DMS53 (cell line): ENCODE measurements at places on chromosomes 3 and 15.

DNA sequence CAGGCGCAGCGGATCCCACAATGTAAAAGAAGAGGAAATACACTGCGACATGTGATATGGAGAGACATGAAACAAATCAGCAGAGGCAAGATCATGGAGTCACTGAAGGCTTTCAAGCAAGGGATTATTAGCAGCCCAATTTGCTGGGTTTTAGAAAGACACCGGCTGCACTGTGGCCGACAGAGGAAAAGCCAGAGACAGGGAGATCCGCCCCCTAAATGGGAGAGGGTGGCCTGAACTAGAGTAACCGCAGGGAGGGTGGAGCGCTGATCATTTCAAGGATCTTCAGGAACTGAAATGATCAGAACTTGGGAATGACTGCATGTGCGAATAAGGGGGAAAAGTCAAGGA, 612 bp upstream of the C15orf40 start:
- peak; percentile 66 for DNase-seq

- no peak for DNase-seq
Measured at GRCh38 chr3:46116996-46117395, 89.7 kb upstream of the XCR1 start.

- no peak for DNase-seq
Measured at GRCh38 chr15:69034352-69034751, 19.9 kb downstream of the NOX5 start.

GRCh38 chr15:80856809-80857377, 77.7 kb downstream of the CEMIP start:
- peak; percentile 95 for DNase-seq

DNA sequence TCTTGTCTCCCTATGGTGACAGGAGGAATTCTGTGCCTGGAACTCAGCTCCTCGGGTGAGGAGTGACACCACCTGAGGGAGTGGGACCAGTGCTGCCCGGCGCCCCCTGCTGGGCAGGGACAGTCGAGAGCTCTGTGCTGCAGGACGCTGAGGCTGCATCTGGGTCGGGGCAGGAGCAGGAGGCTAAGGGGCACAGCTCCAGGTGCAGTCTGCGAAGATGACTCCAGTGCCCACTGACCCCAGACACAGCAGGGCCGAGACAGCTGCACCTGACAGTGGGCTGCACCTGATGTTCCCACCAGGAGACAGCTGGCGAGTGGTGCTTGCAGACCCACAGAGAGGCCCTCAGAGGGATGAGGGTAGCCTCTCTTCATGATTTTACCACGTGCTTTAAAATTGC, 152.9 kb downstream of the ATP10A start:
- peak; percentile 25 for DNase-seq

GRCh38 chr3:32865383-32865782, 47.6 kb downstream of the TRIM71 start:
- no peak for DNase-seq

DNA sequence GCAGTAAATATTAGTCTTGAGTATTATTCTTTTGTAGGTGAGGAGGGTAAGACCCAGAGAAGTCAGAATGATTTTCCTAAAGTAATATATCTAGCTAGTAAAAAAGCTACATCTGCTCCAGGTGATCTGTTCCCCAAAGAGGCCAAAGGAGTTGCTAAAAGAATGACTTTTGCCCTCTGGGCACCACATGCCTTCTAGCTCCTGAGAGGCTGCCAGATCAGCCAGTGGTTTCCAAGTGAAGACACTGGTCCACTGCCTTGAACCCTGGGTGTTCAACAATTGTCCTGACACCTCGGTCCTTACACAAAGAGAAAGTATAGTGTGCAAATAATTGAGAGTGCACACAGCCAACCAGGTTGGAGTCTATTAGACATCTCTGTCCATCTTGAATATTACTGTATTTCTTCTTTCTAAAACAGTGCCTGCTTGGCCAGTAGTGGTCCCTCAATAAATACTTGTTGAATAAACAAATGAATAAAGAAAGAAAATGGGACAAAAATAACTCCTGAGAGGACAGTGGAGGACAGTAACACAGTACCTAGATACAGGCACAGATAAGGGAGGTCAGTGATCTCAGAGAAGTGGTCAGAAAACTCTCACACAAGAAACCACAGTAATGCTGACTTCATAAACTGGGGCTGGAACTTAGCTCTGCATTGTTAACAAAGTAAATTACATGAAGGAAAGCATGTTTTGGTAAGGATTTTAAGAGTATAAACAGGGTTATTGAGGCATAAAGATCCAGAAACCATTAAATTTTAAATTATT, 56.6 kb upstream of the CSTA start:
- no peak for DNase-seq

GRCh38 chr15:34336231-34336990, 1.2 kb downstream of the SLC12A6 start:
- no peak for DNase-seq

DNA sequence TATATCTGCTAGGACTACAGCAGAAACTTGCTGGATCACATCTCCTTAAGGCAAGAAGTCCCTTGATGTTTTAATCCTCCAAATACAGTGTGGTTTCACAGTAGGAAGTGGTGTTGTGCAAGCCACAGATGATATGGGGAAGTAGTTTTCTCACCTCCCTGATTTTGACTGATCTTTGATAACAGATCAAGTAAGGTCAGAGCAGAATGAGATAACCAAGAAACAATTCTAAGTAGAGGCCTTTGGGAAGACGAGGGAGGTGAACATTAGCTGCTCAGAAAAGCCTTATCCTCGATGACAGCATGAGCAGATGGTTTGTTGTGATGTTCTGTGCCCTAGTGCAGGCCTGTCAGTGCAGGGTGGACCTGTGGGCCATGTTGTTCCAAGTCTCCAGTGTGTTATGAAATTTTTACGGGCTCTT, 61.3 kb downstream of the RIOX2 start:
- DNase-seq, result no peak

DNA sequence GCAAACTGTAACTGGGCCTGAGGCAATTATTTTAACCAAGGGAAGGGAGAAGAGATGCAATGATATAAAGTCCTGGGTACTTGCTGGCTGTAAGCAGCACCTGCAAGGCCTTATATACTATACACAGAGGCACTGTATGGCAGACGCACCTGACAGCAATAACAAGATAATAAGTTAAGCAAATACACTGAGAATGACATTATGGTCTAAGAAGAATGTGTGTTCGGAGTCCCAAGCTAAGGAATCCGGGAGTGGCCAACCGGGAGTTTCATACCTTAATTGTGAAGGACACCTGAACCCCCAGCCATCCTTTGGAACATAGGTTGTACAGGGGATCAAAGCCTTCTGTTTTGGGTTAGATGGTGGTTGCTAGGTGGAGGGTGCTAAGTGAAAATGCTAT, 13.7 kb downstream of the FAM240A start:
- no peak for DNase-seq

DNA sequence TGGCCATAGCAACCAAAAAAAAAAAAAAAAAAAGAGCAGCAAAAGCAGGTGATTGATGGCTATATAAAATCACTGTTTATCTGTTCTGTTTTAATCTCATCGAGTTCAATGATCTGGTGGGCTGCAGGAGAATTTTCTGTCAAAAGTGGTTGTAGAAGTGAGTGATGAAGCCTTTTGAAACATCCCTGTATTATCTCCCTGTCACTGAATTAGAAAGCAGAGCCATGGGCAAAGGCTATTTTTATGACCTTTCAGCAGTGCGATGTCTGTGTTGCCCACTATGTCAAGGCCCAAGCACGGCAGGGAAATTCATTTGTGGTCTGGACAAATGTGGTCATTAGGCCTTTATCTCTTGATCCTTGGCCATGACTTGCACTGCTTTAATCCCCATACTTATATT, 59.9 kb downstream of the OTOL1 start:
- no peak for DNase-seq

DNA sequence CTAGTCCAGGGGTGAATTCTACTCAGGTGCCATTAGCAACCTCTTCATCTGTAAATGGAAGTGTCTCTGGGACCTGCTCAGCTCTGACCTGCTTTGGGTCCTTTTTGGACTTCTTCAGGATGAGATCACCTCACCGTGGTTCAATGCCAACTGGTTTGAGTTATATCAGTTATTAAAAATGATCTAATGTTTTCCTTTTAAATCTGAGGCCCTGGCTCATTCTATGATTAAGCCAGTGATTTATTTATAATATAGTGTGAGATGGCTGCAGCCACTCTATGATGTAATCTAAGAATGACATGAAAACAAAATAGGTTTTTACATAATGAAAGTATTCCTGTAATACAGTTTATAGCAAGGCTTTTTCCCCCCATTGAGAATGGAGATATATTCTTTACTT, 79.4 kb downstream of the LPP start:
- no peak for DNase-seq

- DNase-seq, result no peak
Measured at GRCh38 chr3:130658678-130659077, 88.0 kb downstream of the PIK3R4 start.

DNA sequence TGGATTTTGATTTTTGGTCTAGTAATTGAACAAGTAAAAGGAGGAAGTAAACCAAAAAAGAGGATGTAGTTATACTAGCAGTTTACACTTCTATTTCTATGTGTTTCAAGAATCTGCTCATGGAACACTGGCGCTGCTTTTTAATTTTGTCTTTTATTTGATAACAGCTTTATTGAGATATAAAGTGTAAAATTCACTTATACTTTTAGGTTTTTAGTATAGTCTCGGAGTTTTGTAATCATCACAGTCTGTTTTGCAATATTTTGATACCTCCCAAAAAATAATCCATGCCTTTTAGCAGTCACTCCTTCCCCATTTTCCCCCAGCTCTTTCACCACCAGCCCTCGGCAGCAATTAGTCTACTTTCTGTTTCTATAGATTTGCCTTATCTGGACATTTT, 18.0 kb downstream of the UBE2E2 start:
- no peak for DNase-seq

DNA sequence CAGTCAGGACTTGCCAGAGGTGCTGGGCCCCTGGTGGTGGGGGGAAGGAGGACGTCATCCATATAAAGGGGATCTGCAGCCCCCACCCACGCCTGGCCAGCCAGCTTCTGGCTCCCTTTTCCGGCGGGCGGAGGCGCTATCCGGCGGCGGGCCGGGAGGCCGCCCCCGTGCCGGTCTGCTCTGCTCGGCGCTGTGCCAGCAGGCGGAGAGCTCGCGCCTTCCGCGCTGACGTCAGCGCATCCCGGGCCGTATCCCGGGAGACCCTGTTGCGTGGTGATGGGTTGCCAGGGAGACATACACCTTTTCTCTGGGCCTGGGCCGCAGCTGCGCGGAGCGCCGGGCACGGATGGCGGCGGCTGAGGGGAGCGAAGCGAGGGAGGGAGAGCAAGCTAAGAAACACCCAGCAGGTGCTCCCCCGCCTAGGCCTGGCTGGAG, 1.1 kb downstream of the FAM131A start:
- no peak for DNase-seq

GRCh38 chr3:106392915-106393314, 524.1 kb upstream of the CBLB start:
- DNase-seq, result no peak

GRCh38 chr3:4284865-4285264, 18.3 kb upstream of the SETMAR start:
- no peak for DNase-seq

- DNase-seq, result no peak
Measured at GRCh38 chr3:110670407-110670806, 401.2 kb upstream of the NECTIN3 start.

GRCh38 chr3:143551761-143552160, 296.5 kb downstream of the SLC9A9 start:
- DNase-seq, result no peak
